Stimulated activated naive CD8-positive, alpha-beta T cell treated with anti-CD3 and anti-CD28 coated beads, Interleukin-15, Interleukin-2, amounts not matched to agents 100 U/mL and 50 U/mL, for 24 hours (primary cell): ENCODE measurements at places on chromosomes 6 and 20.

DNA sequence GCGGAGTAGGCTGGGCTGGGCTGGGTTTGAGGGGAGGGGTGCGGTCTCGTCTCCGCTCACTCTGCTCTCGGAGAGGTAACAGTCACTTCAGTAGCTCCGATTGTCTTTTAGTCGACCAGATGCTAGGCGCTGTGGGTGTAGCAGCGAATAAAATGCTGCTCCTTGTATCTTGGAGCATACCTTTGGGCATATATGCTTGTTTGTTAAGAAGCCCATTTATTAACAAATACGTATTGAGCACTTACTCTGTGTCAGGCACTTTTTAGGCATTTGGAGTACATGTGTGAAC is 545 bp downstream of the ACTR5 start:
- peak; percentile 53 for DNase-seq

- DNase-seq: peak; percentile 26
Measured at GRCh38 chr6:97669191-97670031, 386.4 kb upstream of the MMS22L start.

DNA sequence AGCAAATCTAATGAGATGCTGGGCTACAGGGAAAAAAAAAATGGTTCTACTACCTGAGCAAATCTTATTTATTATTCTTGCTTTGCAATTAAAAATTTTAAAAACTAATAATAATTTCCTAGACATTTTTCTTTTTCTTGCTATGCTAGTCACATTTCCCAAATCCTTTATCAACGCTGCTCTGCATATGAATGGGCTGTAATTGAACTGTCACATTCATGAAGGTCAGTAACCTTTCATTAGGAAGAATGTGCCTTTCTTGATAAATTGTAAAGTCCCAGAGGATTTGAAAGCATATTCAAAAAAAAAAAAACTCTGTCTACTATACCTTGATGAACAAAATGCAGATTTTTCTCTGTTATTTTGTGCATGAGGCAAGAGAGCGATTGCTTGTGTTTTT is 538.7 kb upstream of the ID4 start:
- no peak for DNase-seq

GRCh38 chr6:168264593-168265335 is 54.8 kb downstream of the DACT2 start:
- DNase-seq: no peak

DNA sequence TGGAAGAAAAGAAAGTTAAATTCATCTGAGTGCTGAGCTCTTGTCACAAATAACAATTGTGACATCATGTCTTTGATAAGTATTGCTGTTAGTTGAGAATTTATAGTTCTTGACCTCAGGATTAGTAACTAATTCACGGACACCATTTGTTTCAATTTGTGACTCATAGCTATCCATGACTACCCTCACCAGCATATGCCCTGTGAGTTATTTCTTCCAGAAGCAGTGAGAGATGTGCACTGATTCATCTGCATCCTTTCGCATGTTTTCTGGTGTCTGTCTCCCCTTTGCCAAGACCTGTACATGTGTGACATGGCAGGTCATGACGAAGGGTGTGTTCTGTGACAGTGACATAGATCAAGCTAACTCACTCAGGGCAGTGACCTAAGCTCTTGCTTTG is 86.9 kb downstream of the SOBP start:
- no peak for DNase-seq
